ENCODE measurements at places on chromosomes 5 and 9.

- DNase-seq = no peak
These were observed 1680.3 kb downstream of the MAT2B start for GRCh38 chr5:165185716-165186115.

DNA sequence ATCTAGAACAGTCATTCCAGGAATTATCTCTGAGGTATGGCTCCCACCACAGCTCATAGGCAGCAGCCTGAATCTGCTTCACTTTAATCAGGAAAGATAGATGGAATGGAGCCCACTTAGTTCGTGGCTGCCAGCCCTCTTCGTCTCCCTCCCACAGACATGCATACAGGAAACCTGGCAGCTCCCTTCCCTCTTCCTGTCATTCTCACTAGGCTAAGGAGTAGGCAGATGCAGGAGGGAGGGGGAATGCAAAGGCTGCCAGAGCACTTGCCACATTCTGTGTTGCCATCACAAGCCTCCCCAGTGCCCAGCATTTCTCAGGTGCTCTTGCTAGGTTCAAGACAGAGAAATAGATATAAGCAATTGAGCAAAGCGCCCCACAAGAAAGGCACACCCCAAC is 378.9 kb downstream of the ELAVL2 start:
- no peak for DNase-seq

- DNase-seq = no peak
These were observed 10.4 kb downstream of the UIMC1 start for GRCh38 chr5:176995896-176996767.

DNA sequence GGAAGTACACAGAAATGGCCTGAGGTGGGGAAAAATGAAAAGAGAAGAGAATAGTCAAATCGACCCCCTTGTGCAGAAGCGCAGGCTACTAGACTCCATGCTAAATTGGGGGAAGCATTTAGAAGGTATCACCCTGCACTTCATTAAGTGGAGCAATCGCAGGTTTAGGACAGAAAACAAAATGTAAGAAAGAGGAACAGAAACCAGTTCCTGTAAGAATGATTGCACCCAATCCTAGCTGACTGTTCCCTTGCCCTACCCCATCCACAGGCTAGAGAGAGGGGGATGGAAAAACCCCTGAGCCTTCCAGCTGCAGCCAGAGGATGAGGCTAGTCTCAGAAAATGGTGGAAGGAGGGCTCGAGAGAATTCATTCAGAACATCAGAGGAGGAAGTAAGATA is 23.9 kb upstream of the PPP1R2B start:
- DNase-seq = no peak

GRCh38 chr5:78727786-78728761 is 79.5 kb upstream of the LHFPL2 start:
- DNase-seq = no peak

GRCh38 chr5:50751064-50751657 is 84.7 kb downstream of the PARP8 start:
- DNase-seq = peak; percentile 84

- DNase-seq = peak; percentile 32
These were observed 449 bp upstream of the PCSK5 start for GRCh38 chr9:75889977-75890471.

- DNase-seq = no peak
These were observed 5.5 kb upstream of the RUSC2 start for GRCh38 chr9:35484406-35484805.

DNA sequence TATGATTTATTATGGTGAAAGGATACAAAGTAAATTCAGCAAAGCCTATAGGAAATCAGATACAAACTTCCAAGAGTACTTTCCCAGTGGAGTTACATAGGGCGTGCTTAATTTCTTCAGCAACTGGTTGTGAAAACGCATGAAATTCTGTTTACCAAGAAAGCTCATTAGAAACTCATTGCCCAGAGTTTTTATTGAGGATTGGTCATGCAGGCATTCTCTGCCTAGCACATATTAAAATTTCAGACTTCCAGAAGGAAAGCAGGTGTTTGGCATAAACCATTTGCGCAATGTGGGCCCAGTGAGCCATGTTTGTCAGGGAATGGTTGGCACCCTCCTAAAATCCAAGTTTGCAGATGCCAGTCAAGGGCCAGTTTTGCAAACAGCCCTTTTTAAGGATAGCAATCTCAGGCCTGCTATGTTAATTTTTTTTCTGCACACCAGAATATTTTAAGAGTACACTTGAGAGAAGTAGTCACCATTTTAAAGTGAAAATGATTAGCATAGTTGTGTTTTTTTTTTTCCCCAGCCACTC is 311.1 kb upstream of the CHD1 start:
- no peak for DNase-seq

GRCh38 chr9:133233681-133234432 is 24.8 kb upstream of the OBP2B start:
- no peak for DNase-seq

DNA sequence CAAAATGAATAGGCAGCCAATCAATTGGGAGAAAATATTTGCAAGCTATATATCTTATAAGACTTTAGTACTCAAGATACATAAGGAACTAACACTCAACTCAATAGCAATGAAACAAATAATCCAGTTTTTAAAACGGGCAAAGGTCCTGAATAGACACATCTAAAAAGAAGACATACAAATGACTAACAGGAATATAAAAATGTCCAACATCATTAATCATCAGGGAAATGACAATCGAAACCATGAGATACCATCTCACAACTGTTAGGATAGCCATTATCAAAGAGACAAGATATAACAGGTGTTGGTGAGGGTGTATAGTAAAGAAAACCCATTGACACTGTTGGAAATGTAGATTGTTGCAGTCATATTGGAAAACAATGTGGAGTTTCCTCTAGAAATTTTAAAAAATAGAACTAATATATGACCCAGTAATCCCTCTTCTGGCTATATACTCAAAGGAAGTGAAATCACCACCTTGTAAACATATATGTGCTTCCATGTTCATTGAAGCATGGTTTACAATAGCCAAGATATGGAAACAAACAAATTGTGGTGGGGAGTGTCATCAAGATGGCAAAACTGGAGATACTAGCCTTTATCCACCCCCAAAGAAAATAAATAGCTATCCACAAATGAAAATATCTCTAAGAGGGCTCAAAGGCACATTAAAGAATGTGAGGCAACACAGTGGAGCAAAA is 13.9 kb upstream of the BTNL3 start:
- no peak for DNase-seq

DNA sequence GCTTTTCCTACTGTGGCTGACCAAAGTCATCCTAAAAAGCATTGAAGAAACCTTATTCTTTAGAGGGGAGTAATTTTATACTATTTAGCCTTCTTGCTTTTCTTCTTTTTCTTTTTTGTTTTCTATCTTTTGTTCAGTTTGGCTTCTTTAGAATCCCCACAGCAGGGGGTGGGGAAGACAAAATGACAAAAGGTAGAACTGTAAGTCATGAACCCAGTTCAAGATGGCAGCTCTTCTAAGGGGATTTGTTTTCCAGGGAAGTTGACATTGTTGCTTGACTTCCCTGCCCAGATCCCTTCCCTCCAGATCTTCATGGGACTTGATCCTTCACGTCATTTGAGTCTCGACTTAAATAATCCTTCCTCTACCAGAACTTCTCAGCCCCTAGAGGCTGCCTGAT is 692.4 kb upstream of the DMAC1 start:
- DNase-seq = no peak

DNA sequence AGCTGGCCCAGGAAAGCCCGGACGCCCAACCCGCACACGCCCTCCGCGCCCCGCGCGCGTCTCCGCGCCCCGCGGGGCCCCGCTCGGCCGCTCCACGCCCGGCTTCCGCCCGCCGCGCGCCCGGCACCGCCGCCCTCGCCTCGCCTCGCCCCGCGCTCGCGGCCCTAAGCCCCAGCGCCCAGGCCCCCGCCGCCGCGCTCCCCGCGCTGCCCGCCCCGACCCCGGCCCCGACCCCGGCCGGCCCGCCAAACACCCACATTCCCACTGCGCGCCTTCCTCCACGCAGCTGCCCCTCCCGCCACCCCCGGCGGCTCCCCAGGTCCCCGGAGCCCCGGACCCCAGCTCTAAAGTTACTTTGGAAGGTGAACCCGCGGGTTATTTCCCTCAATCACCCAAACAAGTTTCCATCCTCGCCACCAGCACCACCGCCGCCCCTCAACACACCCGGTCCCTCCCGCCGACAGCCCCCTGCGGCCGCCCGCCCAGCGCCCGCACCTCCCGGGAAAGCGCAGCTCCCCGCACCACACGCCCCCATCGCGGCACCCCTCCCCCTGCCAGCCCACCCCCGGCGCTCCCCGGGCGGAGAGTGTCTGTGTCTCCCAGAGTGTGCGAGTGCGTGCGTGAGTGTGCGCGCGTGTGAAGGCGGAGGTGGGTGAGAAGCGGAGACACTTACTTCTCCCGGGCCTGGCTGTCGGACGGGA is 439 bp downstream of the SSBP2 start:
- DNase-seq = no peak

GRCh38 chr9:127930231-127931091 is at the start of gene PIP5KL1:
Gene PIP5KL1, minus strand, starts transcription at chr9:127930777. Its CDS starts 25 bp downstream, at chr9:127930752.
- peak; percentile 85 for DNase-seq

- DNase-seq = no peak
These were observed 83.2 kb upstream of the DMRTA1 start for GRCh38 chr9:22363421-22363887.

DNA sequence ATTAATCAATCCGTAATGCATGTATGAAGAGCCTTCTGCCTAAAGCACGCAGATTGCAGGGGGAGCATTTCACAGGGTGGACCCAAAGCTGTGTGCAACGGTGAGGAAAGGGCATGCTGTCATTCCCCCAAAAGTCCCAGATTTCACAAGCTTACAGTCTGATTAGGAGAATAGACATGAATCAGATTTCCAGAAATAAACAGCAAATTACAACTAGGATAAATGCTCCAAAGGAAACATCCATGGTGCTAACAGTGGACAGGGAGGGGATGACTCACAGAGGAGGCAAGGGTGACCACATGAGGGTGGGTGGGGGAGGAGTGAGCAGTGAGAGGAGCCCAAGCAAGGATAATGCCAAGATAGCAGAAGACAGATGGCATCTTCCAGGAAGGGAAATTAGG is 258.4 kb upstream of the TAS2R1 start:
- DNase-seq = peak; percentile 84

DNA sequence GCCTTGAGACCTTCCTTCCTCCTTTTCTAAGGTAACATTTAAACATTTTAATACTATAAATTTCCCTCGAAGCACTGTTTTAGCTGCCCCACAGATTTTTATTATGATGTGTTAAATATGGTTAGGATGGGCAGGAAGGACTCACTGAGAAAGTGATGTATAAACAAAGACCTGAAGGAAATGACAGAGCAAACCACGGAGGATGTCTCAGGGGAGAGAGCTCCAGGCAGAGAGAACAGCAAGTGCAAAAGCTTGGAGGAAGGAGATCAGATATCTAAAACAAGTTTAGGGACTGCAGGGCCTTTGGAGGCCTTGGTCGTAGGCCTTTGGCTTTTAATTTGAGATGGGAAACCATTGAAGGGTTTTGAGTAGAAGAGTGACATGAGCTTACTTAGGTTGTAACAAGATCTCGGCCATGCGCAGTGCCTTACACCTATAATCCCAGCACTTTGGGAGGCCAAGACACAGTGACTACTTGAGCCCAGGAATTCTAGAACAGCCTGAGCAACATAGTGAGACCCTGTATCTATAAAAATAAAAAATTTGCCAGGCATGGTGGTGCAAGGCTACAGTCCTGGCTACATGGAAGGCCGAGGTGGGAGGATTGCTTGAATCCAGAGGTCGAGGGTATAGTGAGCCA is 35.5 kb upstream of the LRRTM2 start:
- no peak for DNase-seq

GRCh38 chr9:3756071-3756470 is 230.3 kb upstream of the RFX3 start:
- DNase-seq = no peak

DNA sequence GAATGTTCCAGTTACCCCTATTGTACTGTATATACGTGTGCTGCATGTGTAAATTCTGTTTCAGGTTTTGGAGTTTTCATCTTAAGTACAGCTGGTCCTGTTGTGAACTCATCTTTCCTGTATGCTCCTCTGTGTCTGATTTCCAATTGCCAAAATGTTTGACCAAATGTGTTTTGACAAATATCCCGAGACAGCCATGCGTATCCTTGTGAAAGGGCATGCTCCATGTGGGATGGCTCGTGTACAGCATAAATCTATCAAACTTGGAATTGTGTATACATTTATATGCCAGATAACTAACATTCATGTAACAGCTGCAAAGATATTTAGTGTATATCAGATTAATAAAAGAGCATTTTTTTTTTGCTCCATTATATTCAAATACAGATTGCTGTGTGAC is 69.5 kb upstream of the IQGAP2 start:
- DNase-seq = no peak

GRCh38 chr5:112685931-112686330 is 51.8 kb upstream of the APC start:
- DNase-seq = no peak

DNA sequence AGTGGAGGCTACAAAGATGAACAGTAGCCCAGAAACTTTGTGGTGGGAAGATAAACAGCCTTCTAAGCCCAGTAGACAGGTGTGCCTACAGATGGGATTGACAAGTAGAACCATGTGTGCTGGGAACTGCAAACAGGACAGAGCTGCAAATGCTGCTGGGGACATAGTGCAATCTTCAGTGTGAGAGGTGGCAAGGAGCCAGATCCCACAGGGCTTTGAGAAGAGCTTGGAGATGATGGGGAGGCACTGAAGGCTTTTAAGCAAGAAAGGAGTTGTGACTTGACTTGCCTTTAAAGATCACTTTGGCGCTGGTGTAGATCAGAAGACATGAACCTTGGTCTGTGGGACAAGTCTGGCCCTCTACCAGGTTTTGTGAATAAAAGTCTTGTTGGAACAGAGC is 675.2 kb downstream of the ACTL7B start:
- DNase-seq = no peak

- no peak for DNase-seq
These were observed 47.1 kb upstream of the C5orf47 start for GRCh38 chr5:173941758-173942401.

GRCh38 chr5:32285510-32286138 is 27.1 kb downstream of the MTMR12 start:
- DNase-seq = no peak

DNA sequence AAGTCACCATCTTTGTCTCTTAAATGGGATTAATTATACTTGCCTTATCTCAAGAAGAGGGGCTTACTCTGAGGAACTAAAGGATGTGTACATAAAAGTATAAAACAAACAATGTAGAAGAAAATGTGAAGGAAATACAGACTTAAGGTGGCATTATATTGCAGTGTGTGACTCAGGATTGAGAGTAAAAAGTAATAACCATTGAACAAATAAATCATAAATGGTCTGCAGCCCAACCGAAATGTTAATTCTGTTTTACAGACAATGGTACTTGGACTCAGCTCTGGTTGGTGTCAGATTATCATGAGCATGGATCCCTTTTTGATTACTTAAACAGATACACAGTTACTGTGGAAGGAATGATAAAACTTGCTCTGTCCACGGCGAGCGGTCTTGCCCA is 37.4 kb downstream of the TGFBR1 start:
- DNase-seq = no peak

- DNase-seq = no peak
These were observed 195.3 kb upstream of the RFX3 start for GRCh38 chr9:3721096-3721495.

GRCh38 chr9:7756088-7756487 is 43.5 kb downstream of the DMAC1 start:
- DNase-seq = no peak
